GM04504 (cell line): ENCODE measurements at places on chromosomes 12 and 14.

- no peak for DNase-seq
These were observed 375.1 kb upstream of the DDHD1 start for GRCh38 chr14:53528185-53528671.

DNA sequence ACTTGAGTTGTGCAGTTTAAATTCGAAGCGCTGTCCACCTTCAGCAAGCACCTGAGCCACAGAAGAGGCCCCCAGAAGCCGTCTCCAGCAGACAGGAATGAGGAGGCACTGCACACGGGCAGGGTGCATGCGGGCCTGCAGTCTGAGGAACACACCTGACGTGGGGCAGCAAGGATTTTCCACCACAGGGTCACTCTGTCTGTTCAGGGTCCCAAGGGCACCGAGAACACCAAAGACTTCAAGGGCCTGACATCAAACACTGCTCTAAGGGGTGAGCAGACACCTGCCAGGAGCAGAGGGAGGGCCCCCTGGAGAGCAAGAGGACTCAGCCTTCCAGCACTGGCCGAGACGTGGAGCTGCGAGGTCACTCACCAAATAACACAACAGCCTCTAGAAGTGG is 99.7 kb upstream of the C14orf180 start:
- no peak for DNase-seq

- no peak for DNase-seq
These were observed 32.7 kb downstream of the FOS start for GRCh38 chr14:75311356-75311755.

GRCh38 chr12:12715459-12716150 is 1.6 kb upstream of the CDKN1B start:
- no peak for DNase-seq

GRCh38 chr14:53295985-53296582 is 143.0 kb upstream of the DDHD1 start:
- no peak for DNase-seq
